ENCODE measurements at places on chromosomes 2 and 18.

DNA sequence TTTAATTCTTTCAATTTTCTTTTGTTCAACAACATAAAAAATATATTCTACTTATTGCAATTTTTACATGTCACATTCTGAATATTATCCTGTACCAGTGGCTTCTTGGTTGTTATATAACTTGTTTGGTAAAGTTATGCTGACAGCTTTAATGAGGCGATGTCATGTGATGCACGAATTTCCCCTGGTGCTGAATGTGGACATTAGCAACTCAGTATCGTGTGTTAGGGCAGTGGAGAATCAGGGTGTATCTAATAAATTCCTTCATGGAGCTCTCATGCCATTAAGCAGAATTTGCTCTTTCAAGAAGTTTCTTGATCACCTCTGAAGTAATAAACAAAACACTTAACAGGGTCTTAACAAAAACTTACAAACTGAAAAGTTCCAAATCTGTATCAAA is 99.6 kb upstream of the DNMT3A start:
- no peak for DNase-seq

- DNase-seq = no peak
Observed at GRCh38 chr2:20487030-20487391, 40.1 kb downstream of the RHOB start.

DNA sequence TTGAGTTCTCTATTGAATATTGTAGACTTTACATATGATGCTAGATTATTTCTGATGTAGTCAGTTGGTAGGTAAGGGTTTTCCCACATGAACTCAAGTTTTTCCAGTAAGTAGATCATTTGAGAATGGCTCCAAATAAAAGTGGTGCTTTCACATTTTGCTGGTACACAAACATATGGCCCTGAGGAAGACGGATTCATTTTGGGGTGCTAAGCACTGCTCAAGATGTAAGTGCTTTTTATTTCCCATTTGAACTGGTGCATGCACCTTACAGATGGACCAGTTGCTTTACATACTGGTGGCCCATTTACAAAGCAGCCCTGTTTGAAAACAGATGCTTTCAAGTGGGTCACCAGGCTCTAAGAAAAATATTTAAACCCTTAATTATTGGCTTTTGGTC is 266.7 kb downstream of the MEIS1 start:
- no peak for DNase-seq

- DNase-seq = no peak
Observed at GRCh38 chr2:169636440-169637097, 52.4 kb downstream of the PPIG start.

GRCh38 chr2:134287323-134287722 is 33.5 kb downstream of the MGAT5 start:
- no peak for DNase-seq

- DNase-seq = no peak
Observed at GRCh38 chr2:88110830-88111229, 17.0 kb downstream of the FABP1 start.
